ENCODE measurements at places on chromosomes 16 and 17. TPM values are rescaled to one million over a fixed set of nuclear protein-coding genes. Genes with fewer than 3 reads are reported as not detected.
A peak's percentile ranks its signal among the peaks of the same experiment; 100 is the strongest.

Gene NKD1
- total RNA-seq, result 0.43 TPM

- DNase-seq, result no peak
These were observed 64.0 kb downstream of the DYNLRB2 start for GRCh38 chr16:80604600-80605355.

GRCh38 chr16:68275611-68276191, 11.4 kb downstream of the SLC7A6 start:
- DNase-seq, result no peak

GRCh38 chr16:5845046-5845445, 747.5 kb upstream of the EEF2KMT start:
- DNase-seq, result no peak

- DNase-seq, result no peak
These were observed 7.3 kb downstream of the MTMR4 start for GRCh38 chr17:58507123-58507634.

Gene GOSR2
- total RNA-seq, result 35.2 TPM

DNA sequence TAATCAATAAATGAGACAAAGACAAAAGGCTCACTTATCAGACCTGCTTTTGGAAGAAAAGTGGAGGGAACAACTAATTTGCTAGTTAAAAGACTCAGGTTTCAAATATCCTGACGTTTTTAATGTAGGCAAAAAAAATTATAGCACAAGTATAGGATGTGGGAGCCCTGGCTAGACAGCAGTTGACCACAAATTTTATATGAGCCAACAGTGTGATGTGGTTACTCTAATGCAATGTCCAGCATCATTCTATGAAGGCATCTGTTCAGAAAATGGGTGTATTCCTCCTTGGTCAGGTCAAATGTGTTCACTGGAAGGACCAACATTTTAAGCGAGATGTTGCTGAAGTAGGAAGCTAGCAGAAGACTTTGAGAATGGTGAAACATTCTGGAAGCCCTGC, 237.4 kb downstream of the MAP2K6 start:
- no peak for DNase-seq

GRCh38 chr16:841455-842060, 41.0 kb upstream of the GNG13 start:
- DNase-seq, result peak; percentile 37

Gene SAMD14
- 1.7 TPM for total RNA-seq

Gene NRN1L
- 0.54 TPM for total RNA-seq

Gene ZMYND15
- total RNA-seq, result 0.11 TPM

GRCh38 chr17:77061669-77062068, 79.1 kb upstream of the SEC14L1 start:
- no peak for DNase-seq

- DNase-seq, result peak; percentile 42
These were observed 8.8 kb upstream of the ITGA3 start for GRCh38 chr17:50047083-50047482.

Gene RFWD3
- 4.5 TPM for total RNA-seq

Gene ETV4
- total RNA-seq, result 0.41 TPM

- no peak for DNase-seq
These were observed 6.0 kb downstream of the GGNBP2 start for GRCh38 chr17:36550491-36551417.

DNA sequence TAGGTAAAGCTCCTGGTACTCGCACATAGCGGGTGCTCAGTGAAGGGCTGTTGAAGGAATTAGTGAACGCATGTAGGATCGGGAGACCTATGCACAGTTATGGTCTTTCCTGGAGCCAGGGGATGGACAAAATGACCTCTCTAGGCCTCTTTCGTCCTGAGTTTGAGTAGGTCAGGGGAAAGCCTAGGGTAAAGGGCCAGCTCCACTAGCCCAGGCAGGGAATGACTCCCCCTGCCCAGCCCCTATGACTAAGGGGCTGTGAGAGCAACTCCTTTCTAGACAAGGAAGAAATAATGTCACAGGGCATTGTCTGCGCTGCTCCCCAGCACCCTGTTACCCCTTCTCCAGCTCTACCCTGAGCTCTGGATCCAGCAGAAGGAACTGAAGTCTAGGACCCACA, 24.6 kb upstream of the FMNL1 start:
- no peak for DNase-seq
